ENCODE measurements at places on chromosomes 13 and 19.

GRCh38 chr19:4208385-4209094 lies 20.8 kb upstream of the EBI3 start:
- DNase-seq, result no peak

DNA sequence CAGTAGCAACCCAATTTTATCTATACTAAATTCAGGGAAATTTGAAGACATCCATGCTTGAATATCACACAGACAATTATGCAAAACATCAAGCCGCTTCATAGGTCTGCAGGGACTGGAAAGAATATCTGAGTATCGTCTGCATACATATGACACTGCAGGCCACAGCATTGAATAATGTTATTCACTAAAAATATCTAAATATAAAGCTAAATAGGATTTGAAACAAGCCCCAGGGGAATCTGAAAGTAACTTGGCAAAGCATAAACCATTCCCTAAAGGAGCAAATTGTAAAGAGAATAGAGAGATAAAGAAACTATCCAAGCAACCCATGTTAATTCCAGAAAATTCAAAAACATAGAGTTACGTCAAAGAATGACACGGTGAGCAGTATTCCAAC lies 1251.0 kb downstream of the PCDH17 start:
- no peak for DNase-seq

DNA sequence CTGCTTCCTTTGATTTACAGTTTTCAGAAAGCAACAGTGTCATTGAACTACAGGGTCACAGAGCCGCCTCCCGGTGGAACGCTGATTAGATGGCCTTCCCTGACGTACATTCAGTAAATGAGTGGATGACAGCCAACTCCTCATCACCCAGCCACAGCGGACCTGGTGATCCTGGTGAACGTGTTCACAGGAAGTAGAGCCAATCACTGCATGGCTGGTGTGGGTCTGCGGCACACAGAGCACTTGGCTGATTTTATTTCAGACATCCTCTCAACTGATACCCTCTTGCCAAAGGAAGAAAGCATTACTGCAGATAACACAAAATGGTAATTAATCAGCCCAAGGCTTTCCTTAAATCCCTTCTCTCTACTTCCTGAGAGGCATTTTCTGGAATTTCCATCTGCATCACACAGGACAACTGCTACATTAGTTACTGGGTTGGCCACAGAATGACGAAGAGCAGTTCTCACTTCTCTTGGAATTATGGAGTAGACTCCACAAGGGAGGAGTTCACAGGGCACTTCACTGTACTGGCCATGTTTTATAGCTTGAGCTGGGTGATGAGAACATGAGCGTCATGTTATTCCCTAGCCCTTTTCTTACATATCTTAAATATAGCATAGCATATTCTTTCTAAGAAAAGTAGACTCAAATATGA lies 84.0 kb upstream of the SLC7A1 start:
- no peak for DNase-seq

DNA sequence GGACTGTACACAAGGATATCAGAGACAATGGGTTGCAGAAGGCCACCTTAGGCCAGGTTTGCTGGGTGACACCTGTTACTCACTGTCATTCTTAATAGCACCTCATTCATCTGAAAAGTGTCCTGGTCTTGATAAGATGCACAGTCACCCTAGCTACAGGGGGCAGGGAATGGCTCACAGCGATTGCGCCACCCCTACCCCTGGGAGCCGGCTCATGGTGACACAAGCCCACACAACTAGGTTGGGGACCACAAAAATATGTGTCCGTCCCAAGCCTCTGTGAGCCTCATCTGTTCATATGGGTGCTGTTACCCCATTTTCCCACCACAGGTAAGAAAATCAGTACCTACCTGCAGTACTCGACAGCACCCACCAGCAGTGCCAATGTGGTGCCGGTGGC lies 23.4 kb downstream of the MED26 start:
- no peak for DNase-seq

DNA sequence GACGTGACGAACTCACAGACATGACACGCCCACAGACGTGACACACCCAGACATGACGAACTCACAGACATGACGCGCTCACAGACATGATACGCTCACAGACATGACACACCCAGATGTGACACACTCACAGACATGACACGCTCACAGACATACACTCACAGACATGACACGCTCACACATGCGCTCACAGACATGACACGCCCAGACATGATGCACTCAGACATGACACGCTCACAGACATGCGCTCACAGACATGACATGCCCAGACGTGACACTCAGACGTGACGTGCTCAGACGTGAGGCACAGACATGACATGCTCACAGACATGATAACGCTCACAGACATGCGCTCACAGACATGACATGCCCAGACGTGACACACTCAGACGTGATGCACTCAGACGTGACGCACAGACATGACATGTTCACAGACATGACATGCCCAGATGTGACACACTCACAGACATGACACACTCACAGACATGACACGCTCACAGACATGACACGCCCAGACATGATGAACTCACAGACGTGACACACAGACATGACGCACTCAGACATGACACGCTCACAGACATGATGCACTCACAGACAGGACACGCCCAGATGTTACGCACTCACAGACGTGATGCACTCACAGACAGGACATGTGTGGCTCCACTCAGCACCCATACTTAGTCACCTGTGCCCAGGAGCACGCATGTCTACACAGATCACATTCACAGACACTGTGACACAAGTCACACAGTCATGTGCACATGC lies 8.1 kb downstream of the ERFL start:
- DNase-seq, result no peak

DNA sequence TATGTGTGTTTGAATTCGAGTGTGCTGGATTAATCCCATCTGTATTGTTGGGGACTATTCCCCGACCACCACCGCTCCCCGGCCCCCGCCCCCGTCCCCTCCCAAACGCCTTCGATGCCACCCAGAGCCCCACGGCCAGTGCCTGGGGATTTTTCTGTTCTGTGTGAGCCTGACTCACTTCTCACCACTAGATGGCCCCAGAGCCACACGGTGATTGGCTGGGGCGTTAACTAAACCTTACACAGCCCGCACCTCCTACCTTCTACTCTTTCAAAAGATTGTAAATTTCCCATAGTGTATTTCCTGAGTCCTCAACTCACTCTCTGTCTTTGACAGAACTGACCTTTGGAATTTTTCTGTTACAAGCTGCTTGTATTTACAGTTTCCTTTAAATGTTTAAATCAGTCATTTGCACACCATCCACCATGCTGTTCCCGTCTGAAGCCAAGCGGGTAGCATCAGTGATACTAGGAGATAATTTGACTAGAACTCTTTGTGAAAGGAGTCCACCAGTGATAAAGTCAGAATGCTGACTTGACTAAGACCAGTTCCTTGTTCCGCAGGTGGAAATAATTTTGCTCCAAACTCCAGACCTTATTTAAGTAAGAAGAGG lies 61.4 kb downstream of the RFX2 start:
- DNase-seq, result no peak

DNA sequence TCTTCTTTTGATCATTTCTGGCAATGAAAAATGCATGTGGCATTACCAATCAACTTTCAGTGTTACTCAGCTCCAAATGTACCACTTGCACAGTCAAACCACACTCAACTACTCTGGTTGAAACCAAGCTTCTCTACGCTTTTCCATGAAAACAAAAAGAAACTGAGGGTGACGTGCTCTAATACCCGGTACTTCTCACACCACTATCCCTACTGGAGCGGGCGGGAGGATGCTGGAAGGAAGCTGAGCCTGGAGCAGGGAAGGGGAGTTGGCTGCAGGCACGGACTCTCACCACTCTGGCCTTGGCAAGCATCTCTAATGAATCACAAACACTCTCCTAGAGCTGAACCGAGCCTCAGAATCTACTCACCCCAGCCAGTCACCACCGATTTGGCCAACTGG lies 48.2 kb downstream of the STK24 start:
- DNase-seq, result no peak

DNA sequence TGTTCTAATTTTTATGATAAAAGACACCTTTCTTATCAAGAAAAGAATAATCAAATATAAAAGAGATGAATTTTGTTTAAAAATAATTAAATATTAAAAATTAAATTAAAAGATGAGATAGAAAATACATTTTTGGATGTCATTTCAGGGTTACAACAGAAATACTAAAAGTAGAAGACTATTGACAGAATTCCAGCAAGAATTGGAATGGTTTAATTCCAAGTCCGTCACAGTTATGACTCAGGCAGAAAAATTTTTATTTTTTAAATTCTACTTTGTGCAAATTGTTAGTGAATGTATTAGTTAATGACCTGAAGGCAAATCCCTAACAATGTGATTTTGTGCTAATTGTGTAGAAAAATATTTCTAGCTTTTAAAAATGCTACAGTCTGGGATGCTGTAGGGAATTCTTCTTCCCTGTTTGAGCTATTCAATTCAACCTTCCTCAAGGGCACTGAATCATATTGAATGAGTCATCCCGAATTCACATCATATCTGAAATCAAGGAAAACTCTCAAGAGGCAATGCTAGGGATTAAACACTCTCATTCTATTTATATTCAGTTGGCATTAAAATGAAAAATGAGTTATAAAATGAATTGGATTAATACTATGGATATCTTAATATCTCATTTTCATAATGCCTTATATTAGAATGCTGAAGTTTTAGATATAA lies 633.5 kb upstream of the ATXN8OS start:
- DNase-seq, result no peak

GRCh38 chr13:27765650-27766049 lies 26.6 kb upstream of the GSX1 start:
- no peak for DNase-seq

DNA sequence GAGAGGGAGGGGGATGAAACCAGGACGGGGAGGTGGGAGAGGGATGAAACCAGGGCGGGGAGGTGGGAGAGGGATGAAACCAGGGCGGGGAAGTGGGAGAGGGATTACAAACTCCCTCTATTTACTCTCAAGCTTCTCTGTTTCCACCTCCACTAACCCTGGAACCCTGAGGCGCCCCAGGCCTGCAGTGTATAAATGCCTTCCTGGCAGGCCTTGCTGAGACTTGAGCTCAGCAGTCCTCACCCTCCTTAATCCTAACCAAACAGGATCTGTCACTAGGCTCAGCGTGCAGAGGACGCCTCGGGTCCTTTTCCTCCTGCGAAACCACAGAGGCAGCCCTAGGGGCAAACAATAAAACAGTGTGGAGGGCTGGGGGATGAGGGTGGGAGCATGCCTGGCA lies 32.1 kb upstream of the OR1M1 start:
- no peak for DNase-seq

DNA sequence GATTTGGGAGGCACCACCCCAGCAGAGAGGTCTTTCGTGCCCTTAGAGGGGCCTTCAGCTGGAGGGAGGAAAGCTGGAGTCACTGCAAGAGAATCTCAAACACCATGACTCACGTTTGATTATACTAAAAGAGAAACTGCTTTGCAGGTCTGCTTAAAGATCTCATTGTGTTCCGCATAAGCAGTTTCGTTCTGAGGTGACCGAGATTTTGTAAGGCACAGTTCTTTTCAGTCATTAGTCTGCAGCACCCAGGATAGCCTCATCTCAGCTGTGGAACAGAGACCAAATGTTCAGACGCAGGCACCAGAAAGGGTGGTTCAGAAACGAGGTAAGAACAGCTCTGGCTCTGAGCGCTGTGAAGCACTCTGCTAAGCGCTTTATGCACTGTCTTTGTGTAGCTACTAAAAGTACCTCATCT lies 71.2 kb upstream of the GTF3A start:
- DNase-seq, result no peak

DNA sequence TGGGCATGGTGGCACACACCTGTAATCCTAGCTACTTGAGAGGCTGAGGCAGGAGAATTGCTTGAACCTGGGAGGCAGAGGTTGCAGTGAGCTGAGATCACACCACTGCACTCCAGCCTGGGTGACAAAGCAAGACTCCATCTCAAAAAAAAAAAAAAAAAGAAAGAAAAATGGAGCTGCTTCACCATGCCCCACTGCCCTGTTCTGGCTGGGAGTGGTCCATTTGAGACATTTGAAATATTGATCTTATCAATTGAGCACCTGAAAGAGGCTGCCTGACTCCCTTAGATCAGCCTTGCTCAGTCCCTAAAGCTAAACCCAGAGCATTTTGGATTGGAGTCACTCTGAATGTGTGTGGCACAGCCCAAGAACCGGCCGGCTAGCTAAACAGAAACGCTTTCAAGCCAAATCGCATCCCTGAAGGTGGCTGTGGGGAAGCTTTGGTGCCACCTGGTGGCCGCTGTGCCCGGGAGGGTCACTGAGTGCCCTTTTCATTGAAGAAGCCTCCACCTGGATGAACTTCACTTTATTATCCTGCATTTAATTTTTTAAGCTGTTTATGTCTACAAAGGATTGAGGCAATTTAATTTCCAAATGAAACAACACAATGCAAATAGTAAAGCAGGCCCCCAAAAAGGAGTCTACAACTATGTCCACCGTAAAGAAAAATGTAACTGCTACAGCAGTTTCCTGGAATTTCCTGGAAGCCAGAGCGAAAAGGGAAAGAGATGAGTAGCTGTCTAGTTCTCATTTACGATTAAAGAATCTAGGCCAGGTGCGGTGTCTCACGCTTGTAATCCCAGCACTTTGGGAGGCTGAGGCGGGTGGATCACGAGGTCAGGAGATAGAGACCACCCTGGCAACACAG lies 53.1 kb upstream of the SERPINE3 start:
- peak; percentile 39 for DNase-seq

GRCh38 chr19:960020-960419 lies 24.1 kb upstream of the WDR18 start:
- no peak for DNase-seq

All from forelimb muscle (tissue), 1 donor.